ENCODE measurements at places on chromosomes 16 and 17.

- DNase-seq: no peak
Measured at GRCh38 chr17:16933317-16934132, 38.4 kb downstream of the TNFRSF13B start.

DNA sequence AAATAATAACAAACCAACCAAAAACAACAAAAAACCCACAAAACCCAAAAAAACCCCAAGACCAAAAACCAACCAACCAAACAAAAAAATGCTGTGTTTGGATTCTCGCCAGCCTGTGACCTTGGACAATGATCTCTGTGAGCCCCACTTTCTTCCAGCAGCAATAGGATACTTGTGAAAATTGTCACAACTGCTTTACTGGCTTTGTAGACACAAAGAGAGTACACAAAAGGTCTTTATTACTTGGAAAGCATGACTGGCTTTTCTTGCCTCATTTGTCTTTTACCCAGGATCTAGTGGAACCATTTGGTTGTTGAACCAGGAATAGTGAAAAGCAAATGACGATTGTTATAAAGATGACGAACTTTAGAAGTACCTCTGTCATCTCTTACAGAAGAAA, 256.6 kb downstream of the UTP18 start:
- DNase-seq: no peak

GRCh38 chr17:83099570-83100181, 20.3 kb downstream of the METRNL start:
- no peak for DNase-seq

- no peak for DNase-seq
Measured at GRCh38 chr16:9787717-9788116, 394.5 kb downstream of the GRIN2A start.

DNA sequence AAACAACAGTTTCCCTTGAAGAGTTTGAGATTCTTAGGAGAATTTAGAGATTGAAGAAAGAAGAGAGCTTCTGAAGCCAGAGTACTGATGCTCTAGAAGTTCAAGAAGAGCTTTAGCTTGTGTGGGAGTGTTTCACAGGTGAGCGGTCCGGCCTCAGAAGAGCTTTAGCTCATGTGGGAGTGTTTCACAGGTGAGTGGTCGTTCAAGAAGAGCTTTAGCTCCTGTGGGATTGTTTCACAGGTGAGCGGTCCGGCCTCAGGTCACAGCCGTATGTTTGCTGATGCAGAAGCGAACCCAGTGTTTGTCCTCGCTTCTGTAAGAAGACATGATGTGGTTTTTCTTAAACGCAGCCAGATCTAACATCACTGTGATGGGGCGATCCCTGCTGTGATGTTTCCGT, 76.4 kb downstream of the SEC14L1 start:
- DNase-seq: no peak

GRCh38 chr16:72126429-72126765, 32.8 kb downstream of the DHX38 start:
- no peak for DNase-seq

GRCh38 chr17:37546302-37546701, 56.6 kb downstream of the DUSP14 start:
- DNase-seq: no peak

GRCh38 chr17:41547921-41548843, 20.1 kb upstream of the KRT19 start:
- DNase-seq: no peak

GRCh38 chr16:6684076-6684673, 648.5 kb upstream of the RBFOX1 start:
- no peak for DNase-seq

DNA sequence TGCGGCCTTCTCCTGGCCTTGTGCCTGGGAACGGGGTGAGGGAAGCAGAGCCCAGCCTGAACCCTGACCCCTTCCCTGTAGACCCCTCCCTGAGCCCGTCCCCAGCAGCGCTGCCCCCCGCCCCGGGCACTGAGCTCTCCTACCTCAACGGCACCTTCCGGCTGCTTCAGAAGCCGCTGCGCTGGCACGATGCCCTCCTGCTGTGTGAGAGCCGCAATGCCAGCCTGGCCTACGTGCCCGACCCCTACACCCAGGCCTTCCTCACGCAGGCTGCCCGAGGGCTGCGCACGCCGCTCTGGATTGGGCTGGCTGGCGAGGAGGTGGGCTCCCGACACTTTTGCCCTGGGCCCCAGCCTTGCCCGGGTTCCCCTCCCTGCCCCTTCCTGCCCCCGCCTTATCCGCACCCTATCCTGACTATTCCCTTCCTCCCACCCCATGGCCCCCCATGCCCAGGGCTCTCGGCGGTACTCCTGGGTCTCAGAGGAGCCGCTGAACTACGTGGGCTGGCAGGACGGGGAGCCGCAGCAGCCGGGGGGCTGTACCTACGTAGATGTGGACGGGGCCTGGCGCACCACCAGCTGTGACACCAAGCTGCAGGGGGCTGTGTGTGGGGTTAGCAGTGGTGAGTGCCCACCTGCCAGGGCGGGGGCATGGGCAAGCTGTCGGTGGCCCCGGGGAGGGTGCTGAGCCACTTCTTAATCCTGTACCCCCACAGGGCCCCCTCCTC, 62.1 kb downstream of the MRC2 start:
- no peak for DNase-seq

DNA sequence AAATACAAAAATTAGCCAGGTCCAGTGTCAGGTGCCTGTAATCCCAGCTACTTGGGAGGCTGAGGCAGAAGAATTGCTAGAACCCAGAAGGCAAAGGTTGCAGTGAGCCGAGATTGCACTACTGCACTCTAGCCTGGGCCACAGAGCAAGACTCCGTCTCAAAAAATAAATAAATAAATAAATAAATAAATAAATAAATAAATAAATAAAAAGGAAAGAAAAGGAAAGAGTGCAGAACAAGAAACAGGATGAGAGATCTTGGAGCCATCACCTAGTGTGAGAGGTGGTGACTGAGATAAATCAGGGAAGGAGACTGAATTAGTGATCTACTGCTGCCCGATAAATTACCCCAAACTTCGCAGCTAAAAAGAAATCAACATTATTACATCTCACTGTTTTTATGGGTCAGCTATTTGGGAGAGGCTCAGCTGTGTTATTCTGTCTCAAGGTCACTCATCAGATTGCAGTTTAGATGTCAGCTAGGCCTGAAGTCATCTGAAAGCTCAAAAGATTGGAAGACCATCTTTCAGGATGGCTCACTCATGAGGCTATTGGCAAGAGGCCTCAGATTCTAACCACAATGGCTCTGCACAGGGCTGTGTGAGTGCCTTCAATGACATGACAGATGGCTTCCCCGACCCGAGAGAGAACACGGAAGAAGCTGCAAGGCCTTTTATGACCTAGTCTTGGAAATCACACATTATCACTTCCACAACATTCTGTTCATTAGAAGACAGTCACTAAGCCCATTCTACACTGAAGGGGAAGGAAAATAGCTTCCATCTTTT, 66.4 kb downstream of the CMC2 start:
- DNase-seq: no peak

DNA sequence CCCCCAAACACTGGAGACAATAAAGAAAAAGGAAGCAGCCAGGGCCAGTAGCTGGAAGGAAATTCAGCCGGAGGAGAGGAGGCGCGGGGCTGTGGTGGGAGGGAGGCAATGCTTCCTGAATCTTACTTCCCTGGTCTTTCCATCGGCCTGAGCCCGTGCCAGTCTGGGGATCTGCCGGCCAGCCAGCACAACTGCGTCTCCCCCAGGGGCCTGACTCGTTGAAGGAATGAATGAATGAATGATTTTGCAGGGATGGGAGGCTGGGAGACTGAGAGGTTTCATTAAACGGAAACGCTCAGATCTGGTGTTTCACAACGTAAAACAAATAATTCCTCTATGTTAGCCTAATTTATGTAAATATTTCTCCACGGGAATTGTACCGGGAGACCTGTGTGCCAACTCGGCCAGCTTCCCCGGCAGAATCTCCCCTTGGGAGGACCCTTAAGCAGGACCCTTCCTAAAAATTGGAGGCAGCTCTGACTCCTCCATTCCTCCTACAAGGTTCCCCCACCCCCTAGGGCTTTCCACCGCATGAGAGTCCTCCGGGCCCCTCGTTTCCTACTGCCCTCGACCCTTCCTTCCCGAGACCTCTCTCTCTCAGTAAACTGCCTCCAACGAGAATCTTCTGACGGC, 1.3 kb upstream of the BAIAP2 start:
- no peak for DNase-seq

DNA sequence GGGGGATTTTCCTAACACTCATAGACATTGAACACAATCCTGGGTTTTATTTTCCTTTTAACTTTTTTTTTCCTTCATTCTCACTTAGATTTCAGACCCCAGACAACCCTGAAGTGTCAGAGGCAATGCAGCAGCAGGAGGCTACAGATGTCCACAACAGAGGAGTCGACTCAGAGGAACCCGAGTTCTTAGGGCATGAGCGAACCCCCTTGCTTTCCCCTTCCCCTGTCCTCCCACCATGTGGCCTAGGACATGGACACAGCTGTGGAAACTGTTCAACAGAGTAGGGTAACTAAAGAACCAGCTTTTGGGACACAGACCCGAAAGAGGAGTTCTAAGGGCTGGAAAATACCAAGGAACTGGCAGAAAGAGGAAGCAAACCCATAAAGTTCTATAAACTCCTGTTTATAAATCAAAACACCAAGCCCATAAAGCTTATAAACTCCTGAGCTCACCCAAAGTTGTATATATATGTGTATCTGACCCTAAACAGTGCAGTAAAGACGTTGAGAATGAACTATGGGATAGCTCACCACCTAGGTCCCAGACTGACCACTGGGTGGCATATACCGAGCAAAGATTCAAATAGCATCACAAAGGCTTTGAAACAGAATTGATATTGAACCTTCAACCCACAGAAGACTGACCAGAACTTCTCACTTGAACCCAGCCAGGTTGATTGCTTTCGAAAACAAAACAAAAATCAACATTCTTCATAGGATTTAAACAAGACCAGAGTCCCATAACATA, 33.9 kb downstream of the CMTM4 start:
- DNase-seq: no peak

GRCh38 chr17:31584438-31585279, 193.2 kb downstream of the RAB11FIP4 start:
- DNase-seq: no peak

GRCh38 chr16:49828533-49829267, 27.2 kb downstream of the ZNF423 start:
- DNase-seq: no peak

DNA sequence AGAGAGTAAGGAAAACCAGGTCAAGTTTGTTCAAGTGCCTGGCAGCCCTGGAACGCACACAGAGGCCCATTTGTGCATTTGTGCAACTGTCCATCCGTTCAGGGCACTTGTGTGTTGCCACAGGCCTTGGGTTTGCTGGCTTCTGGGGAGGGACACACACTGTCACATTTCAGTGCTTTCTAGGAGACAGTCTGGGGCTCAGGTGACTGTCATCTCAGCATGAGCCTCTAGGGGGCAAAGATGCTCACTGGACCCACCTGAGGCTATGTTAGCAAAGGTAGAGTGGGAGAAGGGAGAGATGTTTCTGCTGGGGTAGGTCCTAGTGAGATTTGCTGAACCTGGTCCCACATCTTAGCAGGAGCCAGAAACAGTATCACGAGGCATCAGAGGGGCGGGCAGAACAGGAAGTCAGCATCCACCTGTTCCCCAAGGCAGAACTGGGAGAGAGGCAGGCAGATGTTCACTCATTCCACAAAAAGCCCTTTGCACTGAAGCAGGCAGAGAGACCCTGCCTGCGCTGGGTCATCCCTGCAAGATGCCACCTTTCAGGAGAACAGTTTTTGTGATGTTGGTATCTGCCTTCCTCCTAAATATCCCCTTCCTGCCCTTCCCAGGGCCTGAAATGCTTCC, 48.5 kb downstream of the RAI1 start:
- DNase-seq: peak; percentile 70

DNA sequence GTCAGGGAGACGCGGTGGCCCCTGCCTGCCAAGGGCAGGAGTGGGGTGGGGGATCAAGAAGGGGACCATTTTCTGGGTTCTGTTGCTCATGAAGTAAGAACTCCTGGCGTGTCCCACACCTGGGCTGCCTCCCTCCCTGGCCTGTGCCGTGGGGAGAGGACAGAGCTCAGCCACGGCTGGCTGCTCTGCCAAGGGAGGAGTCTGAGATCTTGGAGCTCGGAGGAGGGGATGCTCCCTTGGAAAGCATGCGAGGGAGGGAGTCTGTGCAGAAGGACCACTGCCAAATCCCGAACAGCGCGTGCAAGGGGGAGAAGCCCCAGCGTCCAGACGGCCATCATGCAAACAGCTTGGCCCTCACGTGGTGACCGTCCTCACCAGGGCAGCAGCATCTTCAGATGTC, 64.2 kb upstream of the ZNF469 start:
- no peak for DNase-seq

- DNase-seq: no peak
Measured at GRCh38 chr16:19137201-19138128, 23.7 kb downstream of the ITPRIPL2 start.

DNA sequence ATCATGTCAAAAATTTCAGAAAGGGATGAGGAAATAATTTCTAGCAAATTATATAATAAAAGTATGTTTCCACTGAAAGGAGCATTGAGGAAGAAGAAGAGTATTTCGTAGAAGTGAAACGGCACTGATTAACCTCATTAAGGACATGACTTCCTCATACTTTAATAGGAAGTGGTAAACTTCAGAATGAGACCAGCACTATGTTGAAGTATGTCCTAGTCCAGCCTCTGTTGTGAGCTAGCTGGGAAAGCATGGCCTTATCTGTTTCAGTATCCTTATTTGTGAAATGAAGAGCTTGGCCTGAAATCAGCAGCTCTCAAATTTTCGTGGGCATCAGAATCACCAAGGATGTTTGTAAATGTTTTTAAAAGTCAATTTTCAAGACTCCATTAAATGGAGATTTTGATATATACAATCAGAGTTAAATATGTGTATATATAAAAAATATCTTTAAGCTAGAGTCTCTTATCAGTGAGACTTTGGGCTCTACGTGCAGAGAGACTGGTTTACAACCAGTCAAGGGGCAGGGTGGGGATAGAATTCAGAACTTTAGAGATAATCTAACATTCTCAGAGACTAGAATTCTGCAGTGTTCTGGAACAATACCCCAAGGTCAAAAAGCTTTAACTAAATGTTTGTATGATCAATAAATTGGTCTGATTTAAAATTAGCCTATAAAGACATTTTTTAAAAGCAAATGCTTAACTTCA, 365.4 kb downstream of the CDH13 start:
- DNase-seq: no peak

DNA sequence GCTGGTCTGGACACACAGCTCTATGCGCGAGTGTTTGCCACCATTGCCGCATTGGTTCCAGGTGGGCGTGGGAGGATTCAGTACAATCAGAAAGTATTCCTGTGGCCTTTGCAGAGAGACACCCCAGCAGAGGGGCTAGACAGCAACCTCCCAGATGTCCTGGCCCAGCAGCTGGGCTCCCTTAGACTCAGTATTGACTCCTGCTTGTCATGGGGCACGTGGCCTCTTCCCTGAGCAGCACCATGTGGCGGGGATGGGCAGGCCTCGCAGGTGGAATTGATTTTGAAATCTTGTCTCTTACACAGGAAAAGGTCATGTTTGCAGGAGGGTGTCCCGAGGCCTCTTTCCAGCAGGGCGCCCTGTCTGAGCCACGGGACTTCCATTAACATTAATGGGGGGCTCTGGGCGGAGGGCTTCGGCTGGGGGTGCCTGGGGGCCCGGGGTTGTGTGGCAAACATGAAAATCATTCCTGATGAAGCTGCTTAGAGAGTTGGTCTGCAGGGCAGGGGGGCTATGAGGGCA, 96.4 kb downstream of the C16orf78 start:
- DNase-seq: no peak

GRCh38 chr16:765488-765865, 4.9 kb downstream of the MSLN start:
- DNase-seq: no peak

GRCh38 chr17:79413611-79414010, 197.2 kb downstream of the RBFOX3 start:
- DNase-seq: no peak
